ENCODE measurements at places on chromosomes 11 and 22.

GRCh38 chr22:41333806-41334205 lies 32.5 kb downstream of the ZC3H7B start:
- DNase-seq: no peak

- DNase-seq: no peak
These were observed 13.2 kb upstream of the AMPD3 start for GRCh38 chr11:10441652-10442503.

- DNase-seq: no peak
These were observed 13.6 kb downstream of the IPO7 start for GRCh38 chr11:9397746-9398680.

GRCh38 chr11:115716080-115716479 lies 211.9 kb upstream of the CADM1 start:
- no peak for DNase-seq

DNA sequence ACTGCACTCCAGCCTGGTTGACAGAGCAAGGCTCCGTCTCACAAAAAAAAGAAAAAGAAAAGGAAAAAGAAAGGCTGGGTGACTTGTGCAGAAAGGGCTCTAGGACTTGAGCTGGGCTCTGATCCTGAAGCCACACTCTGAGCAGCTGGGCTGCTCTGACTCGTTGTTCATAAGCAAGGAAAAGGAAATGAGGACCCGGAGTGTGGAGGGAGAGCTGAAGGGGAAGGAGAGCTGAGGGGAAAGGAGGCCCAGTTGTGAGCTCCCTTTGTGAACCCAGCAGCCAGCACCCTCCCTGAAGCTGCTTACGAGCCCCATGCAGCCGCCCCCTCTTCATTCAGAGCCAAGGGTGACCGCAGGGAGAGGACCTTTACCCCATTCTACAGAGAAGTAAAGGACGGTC lies 12.3 kb upstream of the SH3BP1 start:
- DNase-seq: no peak

GRCh38 chr22:50723991-50724390 lies 14.0 kb upstream of the ACR start:
- DNase-seq: no peak

DNA sequence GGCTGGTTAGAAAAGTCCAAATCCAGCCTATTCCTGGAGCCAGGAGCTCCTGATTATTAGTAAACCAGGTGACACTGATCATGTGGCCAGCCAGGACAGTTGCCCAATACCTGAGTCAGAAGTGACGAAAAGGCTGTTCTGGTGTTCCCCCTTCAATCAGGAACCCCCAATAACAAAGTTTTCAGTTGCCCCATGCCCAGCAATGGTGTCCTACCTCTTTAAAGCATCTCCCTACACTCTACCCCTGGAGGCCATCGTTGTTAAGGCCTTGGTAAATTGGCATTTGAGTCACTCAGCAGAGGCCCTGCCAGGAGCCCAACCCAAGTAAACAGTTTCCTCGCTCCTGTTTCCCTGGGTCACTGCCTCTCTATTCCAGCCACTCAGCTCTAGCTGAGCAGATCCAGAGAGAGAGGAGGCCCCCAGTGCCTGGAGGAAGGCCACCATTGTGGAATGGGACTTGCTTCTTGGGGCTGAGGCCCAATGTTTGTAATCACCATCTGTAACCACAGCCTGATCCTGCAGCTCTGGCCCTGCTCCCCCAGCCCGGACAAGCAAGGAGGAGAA lies 25.0 kb downstream of the ARHGAP1 start:
- no peak for DNase-seq

DNA sequence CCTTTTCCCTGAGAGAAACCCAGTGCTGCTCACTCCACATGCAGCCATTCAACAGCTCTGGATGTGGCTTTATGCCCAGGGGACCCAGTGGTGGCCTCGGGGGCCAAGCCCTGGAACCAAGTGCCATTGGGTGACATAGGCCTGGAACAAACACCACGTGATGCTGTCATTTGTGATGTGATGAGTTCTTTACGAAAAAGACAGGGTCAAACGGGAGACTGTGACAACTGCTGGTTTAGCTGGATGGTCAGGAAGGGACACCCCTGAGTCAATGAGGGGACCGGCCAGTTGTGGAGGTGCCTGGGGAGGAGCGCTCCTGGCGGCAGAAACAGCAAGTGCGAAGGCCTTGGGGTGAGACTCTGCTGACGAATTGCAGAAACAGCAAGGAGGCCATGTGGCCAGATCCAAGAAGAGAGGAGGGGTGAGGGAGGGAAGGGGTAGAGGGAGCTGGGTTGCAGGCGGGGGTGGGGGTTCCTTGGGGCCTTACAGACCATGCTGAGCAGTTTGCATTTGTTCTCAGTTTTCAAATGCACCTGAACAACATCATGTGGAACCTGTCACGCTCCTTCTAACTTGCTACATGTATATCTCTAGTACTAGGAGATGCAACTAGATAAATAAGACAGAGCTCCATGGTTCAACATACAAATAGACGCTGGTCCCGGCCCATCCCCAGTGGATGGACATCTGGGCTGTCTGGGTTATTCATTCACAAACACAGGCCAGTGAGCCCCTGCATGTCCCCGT lies 56.1 kb downstream of the IGLL5 start:
- DNase-seq: no peak

DNA sequence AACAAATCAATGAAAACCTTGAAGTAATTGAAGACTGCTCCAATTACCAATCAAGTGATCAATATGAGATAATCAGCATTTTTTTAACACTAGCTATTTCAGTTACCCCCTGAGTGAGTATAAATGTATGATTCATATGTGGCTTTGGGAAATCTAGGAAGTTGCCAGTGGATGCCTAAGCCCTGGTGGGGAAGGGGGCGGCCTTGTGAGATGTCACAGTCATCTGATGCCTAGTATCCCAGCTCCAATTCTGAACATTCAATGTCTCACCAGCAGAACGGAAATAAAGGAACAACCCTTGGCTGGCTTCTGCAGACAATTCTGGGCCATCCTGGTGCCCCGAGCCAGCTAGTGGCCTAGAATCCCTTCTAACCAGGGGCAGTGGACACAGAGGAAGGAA lies 58.5 kb upstream of the TIMP3 start:
- DNase-seq: no peak

GRCh38 chr11:110425751-110426545 lies 3.8 kb upstream of the FDX1 start:
- no peak for DNase-seq

DNA sequence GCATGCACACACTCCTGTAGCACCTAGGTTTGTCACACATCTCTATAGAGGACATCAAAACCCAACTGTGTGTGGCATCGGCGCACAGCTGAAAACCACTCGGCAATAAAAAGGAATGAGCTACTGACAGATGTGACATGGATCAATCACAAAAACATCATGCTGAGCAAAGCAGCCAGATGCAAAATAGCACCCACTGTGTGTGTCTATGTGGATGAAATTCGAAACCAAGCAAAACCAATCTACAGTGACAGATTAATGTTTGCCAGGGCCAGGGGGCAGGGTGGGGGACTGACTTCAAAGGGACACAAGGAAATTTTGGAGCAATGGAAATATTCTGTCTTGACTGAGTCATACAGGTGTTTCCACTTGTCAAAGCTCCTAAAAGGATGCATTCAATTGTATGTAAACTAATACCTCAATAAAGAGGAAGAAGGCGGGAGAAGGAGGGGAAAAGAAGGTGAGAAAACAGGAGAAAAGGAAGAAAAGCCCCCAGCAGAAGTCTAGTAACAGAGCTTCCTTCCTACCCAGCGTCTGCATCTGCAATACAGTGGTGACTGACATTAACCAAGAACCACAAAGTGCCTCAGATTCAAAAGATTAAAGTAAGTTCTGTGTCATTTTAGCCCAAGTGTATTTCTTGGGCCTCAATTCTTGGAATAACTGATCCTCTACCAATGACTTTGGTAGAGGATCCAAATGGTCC lies 49.8 kb downstream of the PACSIN2 start:
- DNase-seq: no peak

DNA sequence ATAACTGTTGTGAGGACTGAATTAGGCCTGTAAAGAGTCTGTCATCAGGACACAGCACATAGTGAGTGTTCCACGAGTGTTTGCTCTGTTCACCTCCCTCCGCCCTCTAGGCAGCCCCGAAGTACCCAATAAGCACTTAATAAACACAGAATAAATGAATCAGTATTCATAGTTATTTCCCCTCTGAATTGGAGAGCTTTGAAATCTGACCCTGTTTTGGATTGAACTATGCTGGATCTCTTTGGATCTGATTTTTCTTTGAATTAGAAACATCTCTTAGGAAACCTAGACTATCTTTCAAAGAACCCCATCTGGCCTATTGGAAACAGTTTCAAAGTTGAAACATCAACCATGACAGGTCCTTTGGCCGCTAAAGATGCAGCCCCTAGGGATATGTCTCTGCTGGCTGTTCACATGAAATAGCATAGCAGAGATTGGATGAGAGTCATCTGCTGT lies 615.5 kb downstream of the NTM start:
- DNase-seq: no peak

GRCh38 chr11:12684816-12685215 lies 10.6 kb downstream of the TEAD1 start:
- no peak for DNase-seq

GRCh38 chr22:43740587-43741270 lies 71.4 kb downstream of the EFCAB6 start:
- no peak for DNase-seq

GRCh38 chr11:134555510-134555909 lies 143.5 kb upstream of the B3GAT1 start:
- no peak for DNase-seq

DNA sequence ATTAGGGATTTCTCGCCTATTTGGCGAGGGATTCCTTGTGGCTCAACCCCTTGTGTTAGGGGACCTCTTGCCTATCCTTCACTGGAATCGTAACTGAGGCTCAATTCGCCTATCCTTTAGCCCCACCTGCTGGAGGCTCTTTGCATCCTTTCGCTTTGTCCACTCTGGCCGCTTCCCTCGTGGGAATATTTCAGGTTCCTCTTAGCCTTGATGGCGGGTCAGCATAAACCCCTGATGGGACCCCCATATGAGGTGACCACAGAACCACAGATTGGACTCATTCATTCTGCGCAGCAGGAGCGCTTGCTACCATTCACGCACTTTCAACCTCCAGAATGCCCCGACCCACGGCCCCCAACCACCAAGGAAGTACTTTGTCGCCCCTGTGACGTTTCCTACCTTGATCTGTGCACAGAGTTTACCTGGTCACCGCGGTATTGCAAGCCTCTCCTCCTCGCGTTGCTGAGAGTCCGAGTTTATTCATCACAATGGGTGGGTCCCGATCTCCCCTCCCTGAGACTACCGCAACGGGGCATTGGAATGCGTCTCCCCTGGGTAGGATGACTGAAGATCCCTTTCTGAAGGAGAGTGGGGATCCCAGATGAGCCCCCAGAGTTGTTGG lies at the start of gene OR52N2:
Gene OR52N2, plus strand, starts transcription at position 425 of the 622 bp plus-strand sequence. CDS start 11,412 bp downstream, outside the sequence.
- peak; percentile 39 for DNase-seq

GRCh38 chr11:64316672-64317324 lies 561 bp downstream of the TRMT112 start:
- no peak for DNase-seq

DNA sequence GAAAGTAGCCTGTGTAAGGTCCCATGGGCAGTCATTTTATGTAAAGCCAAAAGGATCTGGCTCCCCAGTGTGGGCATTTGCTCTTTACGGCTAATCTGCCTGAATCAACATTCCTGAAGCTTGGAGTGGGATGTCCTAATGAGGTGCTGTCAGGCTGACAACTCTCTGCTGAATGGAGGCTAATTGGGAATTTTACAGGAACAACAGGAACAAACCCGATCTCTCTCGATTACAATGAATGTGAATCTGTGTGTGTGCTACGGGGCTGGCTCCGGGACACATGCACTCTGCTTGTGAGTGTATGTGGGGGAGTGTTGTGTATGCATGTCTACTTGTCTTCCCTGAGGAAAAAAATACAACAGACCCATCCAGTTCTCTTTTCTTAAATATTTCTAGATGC lies 415.2 kb downstream of the TENM4 start:
- DNase-seq: no peak

DNA sequence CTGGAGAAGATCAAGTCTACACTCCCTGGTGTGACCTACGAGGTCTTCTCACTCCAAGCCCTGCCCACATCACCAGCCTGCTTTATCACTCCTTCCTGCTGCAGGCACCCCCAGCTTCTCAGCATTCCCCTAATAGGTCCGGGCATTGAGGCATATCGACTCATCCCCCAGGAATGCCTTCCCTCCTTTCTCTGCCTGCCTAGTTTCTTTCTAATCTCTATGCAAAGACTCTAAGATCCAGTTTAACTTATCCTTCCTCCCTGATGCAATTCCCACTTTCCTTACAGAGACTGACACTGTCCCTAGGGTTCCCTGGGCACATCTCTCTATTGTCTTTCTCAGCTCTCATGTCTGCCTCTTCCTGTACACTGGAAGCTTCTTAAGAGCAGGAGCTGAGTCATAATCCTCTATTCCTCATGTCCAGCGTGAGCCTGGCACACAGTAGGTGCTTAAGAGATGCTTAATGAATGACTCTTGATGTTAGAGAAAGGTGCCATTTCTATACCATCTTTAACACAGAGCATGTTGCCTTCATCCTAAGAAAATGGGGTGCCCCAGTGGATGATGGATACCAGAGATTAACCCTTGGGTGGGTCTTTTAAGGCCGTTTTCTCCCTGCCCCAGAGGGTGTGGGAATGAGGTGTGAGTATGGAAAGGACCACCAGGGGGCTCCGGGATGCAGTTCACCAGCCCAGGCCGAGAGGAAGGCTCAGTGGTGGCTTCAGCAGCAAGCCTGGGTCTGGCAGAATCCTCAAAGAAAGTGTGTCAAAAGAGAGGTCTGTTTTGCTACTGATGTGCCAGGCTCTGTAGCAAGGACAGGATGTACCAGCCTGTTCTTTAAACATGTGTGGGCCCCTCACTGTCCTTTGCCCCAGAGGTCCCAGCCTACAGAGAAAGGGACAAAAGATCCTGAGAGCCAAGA lies 34.7 kb downstream of the PARVA start:
- DNase-seq: no peak

DNA sequence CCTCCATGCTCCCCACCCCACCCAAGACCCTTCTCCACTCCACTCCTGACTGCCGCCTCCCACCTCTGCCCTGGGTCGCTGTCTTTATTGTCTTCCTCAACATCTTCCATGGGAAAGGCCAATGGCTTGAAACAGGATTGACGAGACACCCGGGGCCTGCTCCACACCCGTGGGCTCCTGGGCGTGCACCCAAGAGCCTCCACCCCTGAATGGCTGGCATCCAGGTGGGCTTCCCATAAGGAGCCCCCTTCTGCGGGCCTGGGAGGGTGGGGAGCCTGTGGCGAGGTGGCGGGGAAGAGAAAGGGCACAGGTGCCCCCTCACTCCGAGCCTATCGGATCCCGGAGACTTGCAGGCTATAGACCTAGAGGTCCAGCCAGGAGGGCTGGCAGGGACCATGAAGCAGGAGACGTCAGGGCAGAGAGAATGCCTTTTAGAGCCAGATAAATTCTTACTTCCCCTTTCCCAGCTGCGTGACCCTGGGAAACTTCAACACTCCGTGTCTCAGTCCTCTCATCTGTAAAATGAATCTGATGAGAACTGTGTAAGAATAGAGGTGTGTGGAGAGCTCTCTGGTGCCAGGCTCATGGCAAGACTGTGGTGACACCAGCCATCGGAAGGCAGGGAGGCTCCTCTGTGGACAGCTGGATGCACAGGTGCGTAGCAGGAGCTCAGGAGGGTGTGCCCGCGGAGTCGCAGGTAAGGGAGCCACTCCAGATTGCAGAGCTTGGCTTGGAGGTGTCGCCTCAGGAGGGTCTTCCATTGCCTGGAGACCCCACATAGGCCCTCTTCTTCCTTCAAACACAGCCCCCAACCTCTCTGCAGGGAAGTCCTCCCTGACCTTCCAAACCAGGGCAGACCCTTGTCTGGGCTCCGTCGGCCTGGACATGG lies 53.9 kb downstream of the SMIM38 start:
- no peak for DNase-seq

GRCh38 chr11:90849312-90849711 lies 626.5 kb upstream of the CHORDC1 start:
- no peak for DNase-seq

Data from C1 segment of cervical spinal cord (tissue), 14 donors.